ENCODE measurements at places on chromosomes 3 and 15. TPM values are rescaled to one million over a fixed set of nuclear protein-coding genes. Genes with fewer than 3 reads are reported as not detected.
A peak's percentile ranks its signal among the peaks of the same experiment; 100 is the strongest.

GRCh38 chr15:89820666-89821611 lies 6.3 kb upstream of the ANPEP start:
- DNase-seq, result no peak

DNA sequence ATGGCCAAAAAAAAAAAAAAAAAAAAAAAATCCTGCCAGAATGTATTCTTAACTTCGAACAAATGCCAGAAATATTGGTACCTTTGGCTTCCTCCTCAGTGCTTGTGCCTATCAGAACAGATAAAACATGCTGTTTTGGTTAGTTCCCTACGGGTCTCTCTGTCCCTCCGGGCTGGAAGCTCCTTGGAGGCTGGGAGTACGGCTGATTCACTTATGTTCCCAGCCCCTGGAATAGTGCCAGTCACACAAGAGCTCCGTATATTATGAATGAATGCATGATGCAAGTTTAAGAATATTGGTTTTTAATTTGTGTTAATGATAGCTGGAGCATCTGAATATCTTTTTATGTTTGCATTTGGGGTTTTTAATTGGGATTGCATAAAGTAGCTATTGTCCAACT lies 44.0 kb downstream of the NR2F2 start:
- no peak for DNase-seq

GRCh38 chr15:26971271-26972018 lies 464 bp downstream of the GABRG3 start:
- peak; percentile 50 for DNase-seq

- DNase-seq, result no peak
Observed at GRCh38 chr3:126112531-126113237, 28.8 kb upstream of the SLC41A3 start.

The CNTN6 gene
- total RNA-seq, result 22.7 TPM
